ENCODE measurements at places on chromosomes 4 and X. TPM values are rescaled to one million over a fixed set of nuclear protein-coding genes. Genes with fewer than 3 reads are reported as not detected.

Gene BTC
- total RNA-seq = 0.13 TPM

Gene ARHGAP4
- total RNA-seq = 35.1 TPM

Gene RIPPLY1
- total RNA-seq = not detected

Gene PASD1
- total RNA-seq = not detected

Gene SMC1A
- 67.2 TPM for total RNA-seq

Gene PRMT9
- 12.0 TPM for total RNA-seq

Gene TCEAL8
- total RNA-seq = 90.4 TPM

Gene COL4A5
- total RNA-seq = 9.3 TPM

Gene TMPRSS11F
- not detected for total RNA-seq

Gene MAGEB17
- total RNA-seq = not detected

Gene KCND1
- 0.36 TPM for total RNA-seq

Gene SUPT20HL1
- not detected for total RNA-seq

Gene P2RY8
- not detected for total RNA-seq

Gene ATP1B4
- not detected for total RNA-seq

Gene GABRB1
- total RNA-seq = not detected

Gene GIMD1
- total RNA-seq = not detected

Gene UBE2D3
- 519 TPM for total RNA-seq

Gene LANCL3
- 0.93 TPM for total RNA-seq

Gene PHKA1
- 8.0 TPM for total RNA-seq

Gene UNC5C
- under 0.01 TPM for total RNA-seq

Gene AWAT2
- total RNA-seq = 0.13 TPM

Gene IL21
- total RNA-seq = not detected

Gene XG
- total RNA-seq = 0.80 TPM

Gene FGF5
- 0.86 TPM for total RNA-seq

Gene CDK16
- 91.1 TPM for total RNA-seq

Gene SPON2
- 0.57 TPM for total RNA-seq

Gene GRPR
- 0.14 TPM for total RNA-seq

Gene LPAR4
- total RNA-seq = 1.2 TPM

Gene ASB11
- total RNA-seq = 0.14 TPM

Gene PDK3
- 11.6 TPM for total RNA-seq

Gene SUPT20HL2
- not detected for total RNA-seq

Gene ETDB
- total RNA-seq = not detected

Gene ALB
- total RNA-seq = 0.13 TPM

Gene SCRG1
- under 0.01 TPM for total RNA-seq

Gene PF4V1
- total RNA-seq = not detected

Gene CTAG1A
- not detected for total RNA-seq

Gene DUX4
- total RNA-seq = not detected

Gene GCNA
- total RNA-seq = 1.9 TPM

Gene ZBED1
- total RNA-seq = 51.0 TPM

Gene DUSP21
- not detected for total RNA-seq

Gene CSN1S1
- total RNA-seq = not detected

Gene BRS3
- total RNA-seq = not detected

Gene GUCY1A1
- total RNA-seq = 0.13 TPM

Gene TADA2B
- 10.8 TPM for total RNA-seq

Gene FRMD7
- not detected for total RNA-seq

Gene POU3F4
- not detected for total RNA-seq

Gene NAA10
- 132 TPM for total RNA-seq

Gene MMGT1
- 34.4 TPM for total RNA-seq

Gene ITM2A
- total RNA-seq = 40.1 TPM

Gene PUDP
- 44.4 TPM for total RNA-seq

Gene ZXDB
- total RNA-seq = 25.4 TPM

Gene TSPYL2
- 6.7 TPM for total RNA-seq

Gene ZNF827
- total RNA-seq = 12.9 TPM

Gene RENBP
- 3.1 TPM for total RNA-seq

Gene OSTC
- 256 TPM for total RNA-seq

Gene SRPX2
- 143 TPM for total RNA-seq

Gene GPRASP2
- total RNA-seq = 14.5 TPM

Gene DYNLT3
- total RNA-seq = 38.3 TPM

Gene PNCK
- not detected for total RNA-seq
